CD4-positive, alpha-beta T cell treated with Interleukin-21 for 1 hour (primary cell): ENCODE measurements at places on chromosomes 4 and X.

DNA sequence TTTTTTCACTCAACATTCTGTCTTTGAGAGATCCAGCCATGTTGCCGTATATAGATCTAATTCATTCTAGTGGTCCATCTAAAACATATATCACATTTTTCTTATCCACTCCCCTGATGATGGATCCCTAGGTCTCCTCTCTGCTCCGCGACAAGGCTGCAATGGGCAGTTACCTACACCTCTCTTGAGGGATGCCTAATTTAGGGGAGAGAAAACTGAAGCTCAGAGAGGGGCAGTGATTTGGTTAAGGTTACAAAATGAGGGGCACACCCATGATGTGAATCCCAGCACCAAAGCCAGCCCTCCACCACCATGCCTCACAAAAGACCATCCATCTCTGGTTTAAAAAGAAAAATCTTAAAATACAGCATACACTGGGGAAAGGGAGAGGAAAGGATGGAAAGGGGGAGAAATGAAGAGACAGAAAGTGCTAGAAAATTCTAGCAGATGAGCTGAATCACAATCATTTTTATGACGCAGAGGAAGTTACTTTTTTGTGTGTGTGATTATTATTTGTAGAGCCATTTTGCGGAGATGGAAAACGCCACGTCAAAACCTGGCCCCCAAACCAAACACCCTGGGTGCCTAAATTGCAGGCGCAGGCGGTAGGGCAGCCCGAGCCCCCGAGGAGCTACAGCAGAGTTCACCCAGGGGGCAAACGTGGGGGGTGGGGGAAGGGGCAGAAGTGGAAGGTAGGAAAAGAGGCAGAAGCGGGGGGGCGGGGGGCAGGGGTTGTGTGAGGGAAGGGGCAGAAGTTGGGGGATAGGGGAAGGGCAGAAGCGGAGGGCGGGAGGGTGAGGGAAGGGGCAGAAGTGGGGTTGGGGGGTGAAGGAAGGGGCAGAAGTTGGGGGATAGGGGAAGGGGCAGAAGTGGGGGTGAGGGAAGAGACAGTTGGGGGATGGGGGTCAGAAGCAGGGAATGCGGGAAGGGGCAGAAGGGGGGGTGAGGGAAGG lies 1.3 kb upstream of the TSPYL2 start:
- DNase-seq, result peak; percentile 50

DNA sequence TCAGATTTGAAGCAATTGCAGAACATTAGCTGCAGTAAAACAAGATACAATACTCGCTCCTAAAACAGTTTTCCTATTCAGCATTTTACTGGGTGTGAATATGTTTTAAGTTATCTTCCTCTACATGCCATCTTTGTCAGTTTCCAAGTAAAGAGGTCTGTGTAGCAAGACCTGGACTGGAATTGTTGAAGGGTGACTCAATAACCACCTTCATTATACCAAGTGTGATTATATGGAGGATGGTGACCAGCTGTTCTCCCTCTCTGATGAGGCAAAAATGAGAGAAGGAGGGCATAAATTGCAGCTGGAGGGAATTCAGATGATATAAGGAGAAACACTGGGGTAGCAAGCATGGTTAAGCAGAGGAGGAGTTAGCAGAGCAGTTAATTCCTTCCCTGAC lies 922.1 kb upstream of the SLIT2 start:
- DNase-seq, result no peak

GRCh38 chr4:143184217-143184502 lies 557 bp upstream of the USP38 start:
- no peak for DNase-seq

GRCh38 chr4:9919047-9919446 lies 102.2 kb downstream of the SLC2A9 start:
- no peak for DNase-seq

GRCh38 chr4:169152899-169153298 lies 117.9 kb downstream of the SH3RF1 start:
- no peak for DNase-seq

DNA sequence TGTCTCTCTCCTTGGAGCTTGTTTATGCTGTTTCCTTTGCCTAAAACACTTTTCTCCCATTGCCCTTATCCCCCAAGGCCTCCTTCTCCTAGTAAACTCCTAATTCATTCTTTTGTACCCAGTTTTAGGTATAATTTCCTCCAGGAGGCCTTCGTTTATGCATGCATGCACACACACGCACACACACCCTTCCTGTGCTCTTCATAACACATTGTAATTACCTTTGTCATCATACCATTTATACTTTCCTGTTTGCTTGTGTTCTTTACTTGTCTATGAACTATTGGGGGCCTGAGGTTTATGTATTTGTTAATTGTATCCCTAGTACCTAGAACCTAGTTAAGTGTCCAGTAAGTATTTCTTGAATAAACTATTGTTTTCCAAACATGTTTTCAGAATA lies 45.5 kb downstream of the XIAP start:
- DNase-seq, result no peak

DNA sequence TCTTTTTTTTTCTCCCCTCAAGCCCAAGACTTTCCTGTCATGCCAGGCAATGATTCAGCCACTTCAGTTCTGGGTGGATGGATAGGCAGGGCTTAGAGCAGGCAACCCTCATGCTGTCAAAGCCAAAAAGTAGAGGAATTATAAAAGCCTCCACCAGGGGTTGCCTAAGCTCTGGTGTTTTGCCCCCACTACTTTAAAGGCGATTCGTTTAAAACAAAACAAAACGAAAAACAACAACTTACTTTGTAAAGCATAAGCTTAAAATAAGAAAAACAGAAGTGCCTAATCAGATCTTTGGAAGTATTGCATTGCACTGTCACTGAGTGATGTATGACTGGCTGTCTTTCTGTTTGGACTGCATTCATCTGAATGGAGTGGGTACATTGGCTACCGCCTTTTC lies 5.3 kb upstream of the IDS start:
- no peak for DNase-seq

DNA sequence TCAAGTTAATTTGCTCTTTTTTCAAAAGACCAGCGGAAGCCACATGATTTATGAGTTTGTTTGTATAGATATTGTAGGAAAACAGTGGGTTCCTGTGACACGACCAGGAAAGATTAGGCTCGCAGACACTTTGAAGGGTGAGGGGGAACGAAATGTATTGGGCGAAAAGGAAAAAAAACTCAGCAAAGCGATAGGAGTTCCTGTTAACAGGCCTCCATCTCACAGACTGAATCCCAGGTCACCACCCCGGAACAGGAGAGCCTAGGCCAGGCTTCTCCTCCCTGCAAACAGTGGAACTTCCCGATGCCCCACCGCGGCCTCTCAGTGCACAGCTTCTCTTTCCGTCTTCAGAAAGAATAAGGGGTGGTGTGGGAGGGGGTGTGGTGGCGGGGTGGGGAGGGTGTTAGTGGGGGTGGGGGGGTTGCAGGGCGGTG lies 181.8 kb upstream of the GPRIN3 start:
- DNase-seq, result no peak

- peak; percentile 52 for DNase-seq
These were observed 71.7 kb upstream of the HGFAC start for GRCh38 chr4:3369781-3370674.

- DNase-seq, result no peak
These were observed 79.8 kb downstream of the IQCM start for GRCh38 chr4:149735796-149736195.

GRCh38 chr4:39883646-39884045 lies 94.1 kb downstream of the PDS5A start:
- DNase-seq, result no peak

- DNase-seq, result no peak
These were observed 732 bp upstream of the ADRA2C start for GRCh38 chr4:3765271-3766035.

DNA sequence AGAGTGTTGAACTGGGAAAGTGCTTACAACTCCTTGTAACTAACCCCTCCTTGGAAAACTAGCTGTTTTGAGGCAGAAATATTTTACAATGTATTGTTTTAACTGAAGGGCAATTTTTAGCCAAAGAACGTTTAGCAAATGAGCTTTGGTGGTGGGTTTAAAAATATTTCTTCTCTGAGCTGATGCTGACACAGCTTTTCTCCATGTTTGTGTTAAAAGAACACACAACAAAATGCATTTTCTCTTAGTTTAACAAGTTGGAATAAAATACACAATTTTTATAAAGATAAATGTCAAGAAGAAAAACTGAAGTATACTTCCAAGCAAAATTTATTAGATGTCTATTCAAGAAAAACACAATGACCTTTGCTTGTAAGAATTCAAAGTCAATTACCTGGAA lies 49.9 kb upstream of the PDLIM3 start:
- DNase-seq, result no peak

GRCh38 chr4:85154591-85154990 lies 188.1 kb upstream of the WDFY3 start:
- no peak for DNase-seq

DNA sequence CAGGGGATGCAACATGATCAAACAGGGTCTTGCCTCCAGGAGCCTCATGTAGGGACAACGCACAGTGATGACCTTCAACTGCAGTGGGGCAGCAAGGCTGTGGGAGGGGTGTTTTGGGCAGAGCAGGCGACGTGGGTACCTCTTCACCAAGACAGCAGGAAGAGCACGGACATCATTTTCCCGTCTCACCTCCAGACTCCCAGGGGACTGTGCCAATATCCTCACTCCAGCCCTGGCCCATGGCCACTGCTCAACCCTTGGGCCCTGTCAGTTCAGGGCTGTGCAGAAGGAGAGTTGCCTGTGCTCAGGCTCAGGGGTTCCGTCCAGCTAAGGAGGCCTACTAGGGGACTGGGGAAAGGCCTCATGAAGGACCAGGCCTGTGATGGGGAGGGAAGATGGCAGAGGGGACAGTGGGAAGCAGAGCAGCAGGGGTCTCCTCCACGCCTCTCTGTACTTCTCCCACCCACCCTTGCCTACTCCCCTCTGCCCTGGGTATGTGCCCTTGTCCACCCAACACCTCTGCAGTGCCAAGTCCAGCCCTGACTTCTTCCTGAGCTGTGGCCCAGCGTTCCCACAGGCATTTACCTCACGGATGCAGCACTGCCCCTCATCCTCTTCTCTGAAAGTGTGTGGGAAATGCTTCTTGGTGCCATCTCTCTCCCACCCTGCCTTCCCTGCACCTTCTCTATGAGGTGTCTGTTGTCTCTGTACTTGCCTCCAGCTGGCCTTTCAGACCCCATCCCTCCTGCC lies 1.4 kb downstream of the IL9R start:
- no peak for DNase-seq

GRCh38 chr4:137390707-137391106 lies 141.6 kb downstream of the PCDH18 start:
- DNase-seq, result no peak

- DNase-seq, result peak; percentile 13
These were observed 117.4 kb downstream of the DIPK2B start for GRCh38 chrX:45083314-45083713.

GRCh38 chr4:113300471-113300928 lies 251.0 kb downstream of the ANK2 start:
- no peak for DNase-seq

DNA sequence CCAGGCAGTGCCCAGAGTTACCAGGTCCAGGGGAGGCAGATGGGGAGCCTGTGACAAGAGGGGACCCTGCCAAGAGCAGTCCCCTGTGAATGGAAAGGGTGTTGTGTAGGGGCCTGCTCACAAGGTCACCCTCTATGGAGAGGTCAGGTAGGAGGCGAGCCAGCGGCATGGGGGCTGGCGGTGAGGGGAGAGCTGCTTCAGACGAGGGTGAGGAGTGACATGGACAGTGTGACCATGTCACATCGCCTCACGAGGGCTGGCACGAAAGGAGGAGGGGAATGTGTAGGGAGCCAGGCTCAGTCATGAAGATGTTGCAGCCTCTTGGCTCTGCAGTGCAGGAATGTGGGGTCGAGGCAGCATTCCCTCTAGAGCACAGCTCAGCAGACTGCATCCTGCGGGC lies 29.6 kb downstream of the CLCN4 start:
- no peak for DNase-seq

GRCh38 chr4:104457308-104457981 lies 37.2 kb downstream of the CXXC4 start:
- DNase-seq, result no peak

DNA sequence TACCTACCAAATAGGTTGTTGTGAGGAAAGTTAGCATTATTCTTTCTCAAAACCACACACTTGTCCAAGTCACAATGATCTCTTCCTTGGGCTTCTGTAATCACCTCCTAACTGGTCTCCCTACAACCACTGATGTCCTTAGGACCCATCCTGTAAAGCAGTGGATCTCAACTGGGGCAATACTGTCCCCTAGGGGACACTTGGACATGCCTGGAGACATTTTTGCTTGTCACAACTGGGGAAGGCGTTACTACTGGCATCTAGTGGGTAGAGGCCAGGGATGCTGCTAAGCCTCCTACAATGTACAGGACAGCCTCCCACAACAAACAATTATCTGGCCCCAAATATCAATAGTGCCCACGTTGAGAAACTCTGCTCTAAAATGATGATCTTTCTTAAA lies 118.7 kb upstream of the AP1S2 start:
- peak; percentile 33 for DNase-seq

DNA sequence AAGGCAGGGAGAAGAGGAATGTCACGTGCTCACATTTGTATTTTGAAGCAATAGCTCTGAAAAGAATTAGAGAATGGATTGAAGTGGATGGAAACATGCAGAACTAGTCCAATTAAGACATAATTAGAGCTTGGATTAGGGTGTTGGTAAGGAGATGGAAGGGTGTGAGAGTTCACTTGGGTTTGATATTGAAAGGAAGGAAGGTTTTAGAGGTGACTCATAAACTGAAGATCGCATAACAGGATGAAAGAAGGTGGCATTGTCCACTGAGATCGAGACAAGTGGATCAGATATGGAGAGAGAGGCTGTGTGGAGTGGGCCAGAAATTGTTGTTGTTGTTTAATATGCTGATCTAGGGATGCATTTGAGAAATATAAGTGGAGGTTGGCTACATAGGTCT lies 244.0 kb upstream of the SMIM31 start:
- DNase-seq, result no peak

GRCh38 chrX:133267621-133268020 lies 49.5 kb upstream of the TFDP3 start:
- DNase-seq, result no peak

GRCh38 chrX:6228720-6229119 lies at the start of gene NLGN4X:
NLGN4X (minus strand) TSS chrX:6228867; CDS start chrX:6151466, 77,401 bp downstream.
- DNase-seq, result no peak

DNA sequence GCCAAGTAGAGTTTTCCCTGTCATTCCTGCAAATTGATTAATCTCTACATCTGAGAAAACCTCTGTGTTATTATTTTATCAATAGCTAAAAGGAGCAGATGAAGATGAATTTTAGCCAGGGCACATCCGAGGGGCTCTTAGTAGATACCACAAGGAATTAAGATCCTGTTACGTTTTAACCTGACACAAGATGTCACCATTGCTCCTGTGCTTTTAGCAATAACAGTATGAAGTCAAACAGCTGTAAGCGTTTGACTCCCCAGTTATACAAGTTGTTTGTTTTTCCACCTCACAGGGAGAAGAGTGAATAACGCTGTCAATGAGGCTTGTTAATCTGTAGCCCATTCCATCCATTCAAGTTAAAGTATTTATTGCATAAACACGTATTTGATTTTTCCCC lies 76.0 kb upstream of the AP1S2 start:
- DNase-seq, result no peak

- DNase-seq, result no peak
These were observed 308.2 kb downstream of the KLHL13 start for GRCh38 chrX:117808426-117808825.

DNA sequence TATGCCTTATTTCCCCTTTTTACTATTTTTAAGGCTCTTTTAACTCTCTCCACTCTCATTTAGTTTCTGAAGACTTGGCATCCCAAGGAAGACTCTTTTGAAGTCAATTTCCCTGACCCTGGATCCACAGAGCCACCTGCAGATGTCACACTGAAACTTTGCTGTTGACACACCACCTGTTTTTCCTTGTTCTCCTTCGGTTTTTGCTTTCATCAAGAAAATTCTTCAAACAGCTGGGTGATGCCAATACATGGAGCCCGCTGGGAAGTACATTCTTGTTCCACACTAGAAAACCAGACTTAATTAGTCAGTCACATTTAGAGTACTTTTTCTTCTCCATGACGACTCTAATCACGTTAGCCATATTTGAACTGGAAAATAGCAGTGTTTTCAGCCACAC lies 293.9 kb downstream of the PDGFC start:
- DNase-seq, result no peak
